Inflammatory macrophage treated with lipopolysaccharide for 1 hour (primary cell): ENCODE measurements at places on chromosomes 13 and 19.

DNA sequence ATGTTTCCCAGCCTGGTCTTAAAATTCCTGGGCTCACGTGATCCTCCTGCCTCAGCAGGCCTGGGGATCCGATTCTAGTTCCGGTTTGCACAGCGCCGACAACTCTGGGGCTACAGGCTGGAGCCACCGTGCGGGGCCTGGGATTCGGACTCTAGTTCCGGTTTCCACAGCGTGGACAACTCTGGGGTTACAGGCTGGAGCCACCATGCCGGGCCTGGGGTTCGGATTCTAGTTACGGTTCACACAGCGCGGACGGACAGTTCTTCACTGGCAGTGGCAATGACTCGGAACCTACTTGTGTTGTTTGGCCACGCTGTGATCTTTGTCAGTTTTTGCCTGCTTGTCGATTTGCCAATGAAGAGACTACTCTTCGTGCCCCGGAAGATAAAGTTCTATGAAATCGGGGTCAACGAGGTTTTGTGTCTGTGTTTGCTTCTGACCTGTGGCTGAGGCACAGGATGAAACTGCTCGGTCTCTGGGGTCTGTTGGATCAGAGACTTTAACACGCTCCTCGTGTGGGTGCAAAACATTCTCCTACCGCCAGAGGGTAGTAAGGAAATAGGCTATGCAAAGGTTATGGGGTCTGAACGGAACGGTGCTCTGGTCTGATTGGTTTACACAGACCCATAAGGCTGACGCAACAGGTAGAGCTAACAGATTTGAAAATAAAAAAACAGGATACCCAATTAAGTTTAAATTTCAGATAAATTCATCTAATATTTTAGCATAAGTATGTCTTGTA is 12.1 kb upstream of the ZSCAN1 start:
- peak; percentile 29 for DNase-seq

GRCh38 chr19:48499316-48500090 is 12.1 kb downstream of the LMTK3 start:
- DNase-seq = no peak

DNA sequence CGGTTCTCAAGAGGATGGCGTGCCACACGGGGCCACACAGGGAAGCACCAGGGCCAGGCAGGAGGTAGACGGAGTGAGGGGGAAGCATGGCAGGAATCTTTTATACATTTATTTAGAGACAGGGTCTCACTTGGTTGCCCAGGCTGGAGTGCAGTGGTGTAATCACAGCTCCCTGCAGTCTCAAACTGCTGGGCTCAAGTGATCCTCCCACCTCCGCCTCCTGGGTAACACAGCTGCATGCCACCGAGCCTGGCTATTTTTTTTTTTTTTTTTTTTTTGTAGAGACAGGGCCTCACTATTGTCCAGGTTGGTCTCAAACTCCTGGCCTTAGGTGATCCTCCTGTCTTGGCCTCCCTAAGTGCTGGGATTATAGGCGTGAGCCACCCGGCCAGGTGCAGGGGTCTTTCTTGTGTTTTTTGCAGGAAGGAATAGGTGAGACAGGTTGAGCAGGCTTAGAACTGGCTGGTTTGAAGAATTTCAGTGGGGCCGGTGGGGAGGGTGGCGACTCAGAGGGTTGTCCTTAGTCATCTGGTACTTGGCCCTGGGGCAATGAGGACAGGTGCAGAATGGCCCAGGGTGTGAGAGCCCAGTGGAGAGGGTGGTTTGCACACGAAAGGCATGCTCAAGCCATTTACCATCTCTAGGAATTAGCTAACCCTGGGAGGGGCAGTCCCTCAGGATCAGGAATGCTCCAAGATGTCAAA is 7.6 kb downstream of the SSC5D start:
- DNase-seq = no peak

DNA sequence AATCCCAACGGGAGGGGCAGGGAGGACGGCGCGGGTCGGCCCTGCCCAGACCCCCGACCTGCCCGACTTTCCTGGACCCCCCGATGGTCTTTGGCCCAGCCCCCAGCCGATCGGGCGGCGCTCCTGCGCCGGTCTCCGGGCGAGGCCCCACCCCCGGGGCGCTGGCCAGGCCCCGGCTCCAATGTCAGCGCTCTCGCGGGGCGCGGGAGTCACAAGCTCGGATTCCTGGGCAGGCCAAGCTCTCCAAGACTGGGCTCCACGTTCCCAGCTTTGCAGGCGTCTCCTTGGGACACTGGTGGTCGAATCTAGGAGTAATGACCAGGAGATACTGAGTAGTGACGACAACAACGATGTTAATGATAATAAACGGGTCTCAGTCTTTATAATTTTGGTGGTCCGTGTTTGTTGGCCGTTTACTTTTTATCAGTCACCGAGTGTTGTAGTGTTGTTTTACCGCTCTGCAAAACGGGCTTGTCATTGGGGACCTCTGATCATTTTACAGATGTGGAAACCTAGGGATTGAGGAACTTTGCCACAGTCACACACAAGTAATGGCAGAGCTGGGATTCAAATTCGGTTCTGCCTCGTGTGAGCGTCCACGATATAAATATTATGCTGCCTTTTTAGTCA is 545 bp downstream of the RAD23A start:
- peak; percentile 56 for DNase-seq

- DNase-seq = peak; percentile 60
These were observed 100.6 kb upstream of the PABPC3 start for GRCh38 chr13:24995225-24995804.

DNA sequence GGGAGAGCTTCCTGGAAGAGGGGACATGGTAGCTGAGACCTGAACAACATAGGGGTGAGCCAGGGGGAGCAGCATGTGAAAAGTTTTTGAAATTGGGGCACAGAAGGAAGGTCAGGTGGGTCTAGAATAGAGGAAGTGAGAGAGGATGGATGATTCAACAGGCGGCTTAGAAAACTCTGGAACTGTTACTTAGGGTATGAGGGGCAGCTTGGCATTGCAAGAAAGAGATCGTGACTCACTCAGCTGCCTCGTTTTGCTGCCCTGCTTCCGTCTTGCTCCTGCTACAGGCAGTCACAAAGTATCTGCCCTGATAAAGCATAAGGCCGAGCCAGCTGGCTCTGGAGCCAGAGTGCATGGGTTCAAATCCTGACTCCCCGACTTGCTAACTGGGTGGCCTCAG is 1.3 kb upstream of the CEACAM20 start:
- no peak for DNase-seq

DNA sequence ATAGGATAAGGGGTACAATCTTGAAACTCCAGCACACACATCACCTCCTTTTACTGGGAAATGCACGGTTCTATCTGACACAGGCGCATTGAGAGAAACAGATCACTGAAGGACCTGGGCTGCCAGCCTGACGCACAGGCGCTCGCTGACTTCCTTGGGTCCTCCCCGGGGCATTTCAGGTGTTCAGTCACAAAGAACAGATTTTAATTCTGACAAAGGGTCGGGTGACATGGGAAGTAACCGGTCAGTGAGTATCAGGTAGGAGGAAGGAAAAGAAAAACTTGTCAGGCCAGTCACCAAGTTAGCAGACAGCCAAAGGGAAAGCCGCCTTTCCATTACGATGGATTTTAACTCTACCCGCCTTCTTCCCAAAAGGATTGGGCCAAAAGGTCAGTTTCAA is 39.6 kb downstream of the INSR start:
- DNase-seq = no peak

DNA sequence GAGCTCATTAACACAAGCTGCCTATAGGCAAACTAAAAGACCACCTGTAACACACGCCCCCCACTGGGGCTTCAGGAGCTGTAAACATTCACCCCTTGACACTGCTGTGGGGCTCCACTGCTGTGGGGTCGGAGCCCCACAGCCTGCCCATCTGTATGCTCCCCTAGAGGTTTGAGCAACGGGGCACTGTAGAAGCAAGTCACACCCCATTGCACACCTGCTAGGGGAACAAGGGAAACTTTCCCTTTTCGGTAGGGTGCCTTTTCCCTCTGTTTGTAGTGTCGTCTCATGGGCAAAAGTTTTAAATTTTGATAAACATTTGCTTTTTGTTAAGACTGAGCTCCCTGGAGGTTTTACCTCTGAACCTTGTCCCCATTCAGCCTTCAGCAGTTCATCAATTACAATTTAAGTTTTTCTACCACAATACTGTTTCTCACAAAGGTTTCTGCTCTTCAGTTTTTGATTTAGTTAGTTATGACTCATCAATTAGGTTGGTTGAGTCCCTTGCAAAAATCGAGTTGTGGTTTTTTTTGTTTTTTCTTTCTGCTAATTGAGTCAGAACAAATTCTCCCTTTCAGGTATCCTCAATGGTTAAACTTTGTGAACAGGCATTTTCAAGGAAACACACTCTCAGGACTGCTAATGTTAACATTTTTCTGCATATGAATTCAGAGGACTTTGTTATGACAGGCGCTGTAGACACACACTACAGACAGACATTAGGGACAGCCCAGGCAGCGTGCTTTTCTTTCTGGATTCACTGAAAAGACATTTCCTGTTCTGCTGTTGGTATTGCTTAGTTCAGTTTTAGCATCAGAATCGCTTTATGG is 35.1 kb downstream of the ZNF433 start:
- no peak for DNase-seq

GRCh38 chr13:78742659-78743058 is 83.7 kb upstream of the OBI1 start:
- DNase-seq = no peak
